Right cardiac atrium (tissue), 5 donors: ENCODE measurements at places on chromosomes 2 and 18.
A peak's percentile ranks its signal among the peaks of the same experiment; 100 is the strongest.

- peak; percentile 69 for DNase-seq
These were observed 38.9 kb downstream of the INO80C start for GRCh38 chr18:35458677-35459441.

DNA sequence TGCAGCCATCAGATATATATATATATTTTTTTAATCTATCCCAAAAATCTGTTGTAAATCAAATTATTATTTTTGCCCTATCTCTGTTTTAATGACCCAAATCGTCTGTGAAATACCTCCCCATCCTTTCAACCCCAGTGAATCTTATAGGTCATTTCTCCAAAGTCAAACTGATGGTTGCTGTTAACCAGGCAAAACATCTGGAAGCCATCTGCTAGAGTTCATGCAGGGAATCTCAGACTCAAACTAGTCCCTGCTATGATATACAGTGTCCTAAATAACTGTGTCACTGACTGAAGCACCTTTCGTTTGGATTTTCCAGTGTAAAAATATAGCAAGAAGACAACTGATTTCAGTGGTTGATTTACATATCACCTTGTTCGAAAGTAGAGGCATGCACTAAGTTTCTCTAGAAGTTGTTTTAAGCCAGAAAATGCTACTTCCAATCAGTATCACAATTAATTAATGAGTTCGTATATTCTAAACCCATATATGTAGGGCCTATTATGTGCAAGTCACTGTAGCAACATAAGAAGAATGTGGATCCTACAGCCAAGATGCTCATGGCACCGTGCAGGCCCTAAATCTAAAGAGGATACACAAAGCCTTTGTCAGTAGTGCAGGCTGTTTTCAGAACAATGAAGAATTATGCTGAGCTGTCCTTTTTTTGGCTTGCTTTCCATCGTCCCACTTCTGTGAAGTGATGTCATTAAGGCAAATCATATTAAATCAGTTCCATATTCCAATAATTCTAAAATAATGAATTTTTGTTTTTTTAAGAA lies 566.0 kb downstream of the STK39 start:
- DNase-seq = no peak

DNA sequence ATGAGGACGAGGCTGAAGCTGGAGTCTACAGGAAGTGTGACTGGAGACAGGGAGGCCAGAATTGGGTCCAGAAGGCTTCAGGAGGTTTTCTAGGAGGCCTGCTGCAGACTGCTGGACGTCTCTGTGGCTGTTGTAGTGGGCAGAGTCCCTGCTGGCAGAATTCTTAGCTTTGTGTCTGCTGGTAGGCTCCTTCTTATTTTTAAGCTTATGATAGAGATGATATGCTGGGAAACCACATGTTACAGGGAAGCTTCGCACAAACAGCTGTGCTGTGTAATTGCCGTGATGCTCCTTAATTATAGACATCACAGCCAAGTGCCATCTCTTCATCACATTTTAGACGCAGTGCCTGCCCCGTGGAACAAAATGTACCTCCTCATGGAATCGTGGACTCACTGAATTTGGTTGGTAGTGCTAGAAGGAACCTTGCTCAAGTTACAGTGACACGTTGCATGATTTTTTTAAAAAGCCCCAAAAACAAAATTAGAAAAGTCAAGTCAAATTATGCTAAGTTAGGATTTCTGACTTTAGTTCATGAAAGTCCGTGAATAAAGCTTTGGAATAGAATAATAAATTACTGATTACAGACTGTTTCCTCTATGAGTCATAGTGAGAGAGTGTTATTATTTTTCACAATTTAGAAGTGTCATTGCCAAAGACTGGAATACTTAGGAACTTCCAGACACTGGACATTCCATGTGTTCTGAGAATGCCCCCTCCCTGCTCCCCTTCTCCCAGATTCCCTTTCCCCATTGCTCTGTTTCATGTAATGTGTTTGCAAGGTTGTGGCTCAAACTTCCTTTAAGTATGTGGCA lies 144.1 kb downstream of the FHOD3 start:
- DNase-seq = no peak

- DNase-seq = no peak
These were observed 21.1 kb downstream of the AGPS start for GRCh38 chr2:177413703-177414102.

DNA sequence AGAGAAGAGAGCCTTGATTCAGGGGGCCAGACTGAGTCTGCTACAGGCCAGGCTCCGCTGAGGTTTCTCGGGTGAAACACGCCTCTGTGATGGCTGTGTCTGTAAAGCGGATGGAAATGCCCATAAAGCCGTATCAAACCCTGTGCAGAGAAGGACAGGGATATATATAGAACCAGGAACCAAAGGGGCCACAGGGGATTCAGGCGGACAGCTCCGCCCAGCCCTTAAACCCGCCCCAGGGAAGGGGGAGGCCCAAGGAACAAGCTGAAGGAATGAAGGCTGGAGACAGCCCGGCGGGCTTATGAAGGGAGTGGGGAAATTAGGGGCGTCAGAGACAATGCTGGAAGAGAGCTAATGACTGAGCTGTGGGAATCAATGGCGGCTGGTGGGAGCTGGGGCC lies 42.1 kb downstream of the NHEJ1 start:
- DNase-seq = peak; percentile 66

- DNase-seq = no peak
These were observed 36.3 kb downstream of the TGOLN2 start for GRCh38 chr2:85291425-85292023.

DNA sequence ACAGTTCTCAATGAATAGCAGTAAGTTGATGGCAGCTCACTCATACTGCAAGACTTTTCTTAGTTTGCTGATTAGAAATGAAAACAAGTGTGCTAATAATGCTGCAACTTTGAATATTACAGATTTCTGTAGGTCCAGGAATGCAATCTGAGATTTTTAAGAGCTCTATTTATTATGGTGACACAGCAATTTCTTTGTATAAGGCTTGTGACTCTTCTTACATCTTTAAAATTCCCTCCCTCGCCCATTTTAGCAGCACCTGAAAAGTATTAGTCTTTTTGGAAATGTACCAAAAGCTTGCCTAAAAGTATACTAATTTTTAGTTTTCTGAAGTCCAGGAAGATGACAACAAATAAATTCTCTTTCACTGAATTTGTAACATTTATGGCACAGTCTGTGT lies 4.4 kb upstream of the HTR2B start:
- DNase-seq = no peak
